Activated CD4-positive, alpha-beta T cell treated with anti-CD3 and anti-CD28 coated beads, Interleukin-2, amount 50 U/mL, for 48 hours (primary cell): ENCODE measurements at places on chromosomes 11 and 22.

DNA sequence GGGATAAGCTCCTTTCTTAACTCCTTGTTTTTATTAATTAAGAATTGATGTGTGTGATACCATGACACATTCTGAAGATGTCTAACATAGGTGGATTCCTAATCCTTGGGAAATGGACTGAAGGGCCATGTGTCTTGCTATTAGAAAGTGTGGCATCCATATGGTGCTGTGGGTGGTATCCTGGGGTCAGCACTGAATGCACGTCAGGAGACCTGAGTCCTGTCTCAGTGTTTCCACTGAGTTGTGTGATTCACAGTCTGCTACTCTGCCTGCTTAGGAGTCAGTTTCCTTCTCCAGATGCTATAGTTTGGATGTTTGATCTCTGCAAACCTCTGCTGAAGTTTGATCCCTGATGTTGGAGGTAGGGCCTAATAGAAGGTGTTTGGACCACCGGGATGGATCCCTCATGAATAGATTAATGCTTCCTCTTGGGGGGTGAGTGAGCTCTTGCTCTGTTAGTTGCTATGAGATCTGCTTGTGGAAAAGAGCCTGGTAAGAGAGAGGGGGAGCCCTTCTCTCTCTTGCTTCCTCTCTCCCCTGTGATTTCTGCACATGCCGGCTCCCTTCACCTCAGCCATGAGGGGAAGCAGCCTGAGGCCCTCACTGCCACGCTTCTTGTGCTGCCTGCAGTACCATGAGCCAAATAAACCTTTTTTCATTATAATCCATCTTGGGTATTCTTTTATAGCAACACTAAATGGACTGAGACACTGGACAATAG lies 666.5 kb downstream of the NTM start:
- no peak for DNase-seq

- no peak for DNase-seq
Measured at GRCh38 chr22:44535362-44536095, 37.5 kb upstream of the RTL6 start.

GRCh38 chr11:62108017-62108750 lies 15.6 kb upstream of the INCENP start:
- peak; percentile 20 for DNase-seq

DNA sequence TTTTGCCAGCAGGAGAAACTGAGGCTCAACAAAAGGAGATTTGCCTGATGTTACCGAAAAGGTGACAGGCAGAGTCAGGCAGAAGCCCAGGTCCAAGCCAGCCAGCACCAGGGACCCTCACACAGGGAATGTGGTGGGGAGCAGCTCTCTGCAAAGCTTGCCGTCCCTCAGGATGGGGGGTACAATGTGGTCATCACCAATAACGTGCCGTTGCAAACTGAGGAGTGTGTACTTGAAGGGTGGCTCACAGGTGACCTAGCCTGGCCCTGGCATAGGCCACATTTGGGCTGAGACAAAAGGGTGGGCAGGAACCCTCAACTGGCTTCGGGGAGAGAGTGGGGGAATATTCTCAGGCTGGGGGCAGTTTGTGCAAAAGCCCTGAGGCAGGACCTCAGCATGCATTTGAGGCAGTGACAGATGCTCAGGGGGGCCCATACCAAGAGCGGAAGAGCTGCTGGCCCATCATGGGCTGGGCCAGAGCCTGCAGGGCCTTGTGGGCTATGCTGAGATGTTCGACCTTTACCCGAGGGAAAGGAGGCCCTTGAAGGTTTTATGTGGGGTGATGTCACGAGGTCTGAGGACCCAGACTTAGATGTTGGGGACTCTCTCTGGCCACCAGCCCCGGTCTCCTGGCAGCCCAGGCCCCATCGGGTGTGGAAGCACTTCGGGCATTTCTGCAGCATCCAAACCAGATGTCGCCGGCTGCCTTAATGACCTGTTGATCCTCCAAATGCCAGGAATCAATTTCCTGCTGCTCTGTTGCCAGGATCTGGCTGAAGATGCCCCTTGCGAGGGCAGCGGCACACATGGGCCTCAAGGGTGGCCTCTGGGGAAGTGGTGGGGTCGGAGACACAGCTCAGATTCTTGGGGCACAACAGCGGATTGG lies 57.4 kb upstream of the SHISAL1 start:
- no peak for DNase-seq

GRCh38 chr11:40161854-40162410 lies 1297.5 kb downstream of the LRRC4C start:
- no peak for DNase-seq

- no peak for DNase-seq
Measured at GRCh38 chr11:69563306-69563705, 77.7 kb upstream of the CCND1 start.

- DNase-seq: no peak
Measured at GRCh38 chr11:22582151-22582410, 43.5 kb downstream of the FANCF start.

- no peak for DNase-seq
Measured at GRCh38 chr22:29352778-29353177, 35.6 kb downstream of the AP1B1 start.

DNA sequence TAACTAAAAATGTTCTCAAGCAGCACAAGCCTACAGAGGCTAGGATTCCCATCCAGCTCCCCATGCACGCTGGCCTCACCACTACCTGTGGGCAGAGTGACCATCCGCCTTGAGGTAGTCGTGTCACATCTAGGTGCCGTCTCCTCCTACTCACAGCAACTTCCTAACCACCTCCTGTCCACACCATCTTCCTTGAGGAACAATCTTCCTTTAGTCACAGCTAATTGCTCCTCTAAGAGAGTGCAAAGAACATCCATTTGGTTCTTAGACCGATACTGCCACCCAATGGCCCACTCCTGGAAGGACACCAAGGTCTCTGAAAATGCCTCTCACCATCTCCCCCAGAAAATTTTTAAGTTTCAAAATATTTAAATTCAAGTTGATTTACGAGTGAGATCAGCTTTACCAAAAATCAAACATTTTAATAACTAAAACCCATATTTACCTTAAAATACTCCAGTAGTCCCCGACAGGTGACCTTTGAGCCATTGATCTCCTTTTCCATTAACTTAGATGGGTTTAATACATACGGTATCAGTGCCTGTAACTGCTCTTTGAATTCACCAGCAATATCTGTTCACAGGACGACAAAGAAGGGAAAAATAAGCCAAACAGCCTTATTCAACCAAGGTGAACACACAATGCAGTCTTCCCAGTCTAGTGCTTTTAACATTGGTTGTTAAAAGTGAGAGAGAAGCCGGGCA lies 21.7 kb upstream of the PLAAT3 start:
- peak; percentile 66 for DNase-seq

- no peak for DNase-seq
Measured at GRCh38 chr22:42208362-42208761, 62.1 kb downstream of the TCF20 start.

- no peak for DNase-seq
Measured at GRCh38 chr22:25838960-25839741, 97.2 kb downstream of the MYO18B start.

- no peak for DNase-seq
Measured at GRCh38 chr11:12865863-12866595, 143.1 kb upstream of the RASSF10 start.

DNA sequence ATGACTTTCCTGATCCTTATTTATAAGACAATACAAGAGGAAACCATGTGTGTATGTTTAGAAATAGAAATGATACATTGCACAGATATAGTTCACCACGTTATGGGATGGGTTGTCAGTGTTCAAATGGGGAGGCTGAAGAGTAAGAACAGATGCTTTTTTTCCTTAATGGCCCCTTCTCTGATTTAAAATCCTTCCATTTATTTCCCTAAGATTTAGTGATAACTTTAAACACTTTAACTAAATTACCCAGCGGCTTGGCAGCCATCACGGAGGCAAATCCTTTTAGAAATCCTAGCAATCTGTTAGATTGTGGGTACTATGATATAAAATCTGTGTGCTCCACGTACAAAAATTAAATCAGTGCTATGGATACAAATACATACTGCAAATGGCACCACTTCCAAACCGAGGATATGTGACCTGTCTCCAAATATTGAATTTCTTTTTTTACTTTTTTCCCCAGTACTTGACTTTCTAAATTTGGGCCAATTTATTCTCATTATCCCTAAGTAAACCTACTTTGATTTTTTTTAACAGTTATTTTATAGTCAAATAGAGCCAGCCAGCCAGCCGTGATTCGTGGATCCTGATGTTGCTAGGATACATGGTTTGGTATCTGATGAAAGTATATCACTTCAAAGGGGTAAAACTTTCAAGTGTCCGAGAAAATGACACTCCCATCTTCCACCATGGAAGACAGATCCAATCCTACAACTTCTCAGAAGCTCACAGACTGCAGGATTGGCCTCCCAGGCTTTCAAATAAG lies 46.1 kb downstream of the BDNF start:
- no peak for DNase-seq

- DNase-seq: no peak
Measured at GRCh38 chr22:30265131-30265720, 1.4 kb downstream of the OSM start.

DNA sequence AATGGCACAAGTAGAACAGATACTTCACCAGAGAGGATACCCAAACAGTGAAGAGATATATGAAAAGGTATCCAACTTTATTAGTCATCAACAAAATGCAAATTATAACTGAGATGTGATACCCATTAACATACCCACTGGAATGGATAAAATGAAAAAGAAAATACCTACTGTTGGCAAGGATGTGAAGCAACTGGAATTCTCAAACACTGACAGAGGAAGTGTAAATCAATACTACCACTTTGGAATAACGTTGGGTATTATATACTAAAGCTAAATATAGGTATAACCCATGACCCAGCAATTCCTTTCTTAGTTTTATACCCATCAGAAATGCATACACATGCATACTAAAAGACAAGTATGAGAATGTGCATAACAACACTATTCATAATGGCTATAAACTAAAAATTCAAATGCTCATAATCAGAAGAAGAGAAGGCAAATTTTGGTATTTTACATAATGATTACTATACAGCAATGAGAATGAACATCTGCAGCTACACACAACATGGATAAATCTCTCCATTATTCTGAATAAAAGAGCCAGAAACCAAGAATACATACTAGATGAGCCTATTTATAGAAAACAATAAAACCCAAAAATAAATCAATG lies 80.6 kb downstream of the RPL27A start:
- DNase-seq: no peak

DNA sequence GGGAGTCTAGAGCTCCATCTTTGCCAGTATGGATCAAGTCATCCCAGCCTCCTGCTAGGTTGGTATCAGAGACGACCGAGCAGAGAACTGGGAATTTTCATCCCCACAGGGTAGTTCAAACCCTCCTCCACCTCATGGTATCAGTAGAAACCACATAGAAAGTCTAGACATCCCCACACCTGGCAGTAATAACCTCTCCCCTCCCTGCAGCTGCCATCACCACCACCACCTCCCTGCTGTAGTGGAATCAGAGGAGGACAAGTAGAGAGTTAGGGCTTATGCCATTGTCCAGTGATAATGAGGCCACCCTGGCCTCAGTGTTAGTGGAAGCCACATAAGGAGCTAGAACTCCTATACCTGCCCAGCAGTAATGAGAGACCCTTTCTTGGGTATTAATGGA lies 34.3 kb downstream of the BTG4 start:
- DNase-seq: no peak

DNA sequence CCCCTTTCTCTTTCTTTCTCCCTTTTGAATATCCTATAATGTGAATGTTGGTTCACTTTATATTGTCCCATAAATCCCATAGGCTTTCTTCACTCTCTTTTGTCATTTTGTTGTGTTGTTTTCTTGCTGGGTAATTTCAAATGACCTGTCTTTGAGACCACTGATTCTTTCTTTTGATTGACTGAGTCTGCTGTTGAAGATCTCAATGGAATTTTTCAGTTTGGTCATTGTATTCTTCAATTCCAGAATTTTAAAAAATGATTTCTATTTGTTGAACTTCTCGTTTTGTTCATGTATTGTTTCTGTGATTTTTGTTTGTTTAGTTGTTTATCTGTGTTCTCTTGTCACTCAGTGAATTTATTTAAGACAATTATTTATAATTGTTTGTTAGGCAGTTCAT lies 17.5 kb upstream of the FZD4 start:
- DNase-seq: no peak

DNA sequence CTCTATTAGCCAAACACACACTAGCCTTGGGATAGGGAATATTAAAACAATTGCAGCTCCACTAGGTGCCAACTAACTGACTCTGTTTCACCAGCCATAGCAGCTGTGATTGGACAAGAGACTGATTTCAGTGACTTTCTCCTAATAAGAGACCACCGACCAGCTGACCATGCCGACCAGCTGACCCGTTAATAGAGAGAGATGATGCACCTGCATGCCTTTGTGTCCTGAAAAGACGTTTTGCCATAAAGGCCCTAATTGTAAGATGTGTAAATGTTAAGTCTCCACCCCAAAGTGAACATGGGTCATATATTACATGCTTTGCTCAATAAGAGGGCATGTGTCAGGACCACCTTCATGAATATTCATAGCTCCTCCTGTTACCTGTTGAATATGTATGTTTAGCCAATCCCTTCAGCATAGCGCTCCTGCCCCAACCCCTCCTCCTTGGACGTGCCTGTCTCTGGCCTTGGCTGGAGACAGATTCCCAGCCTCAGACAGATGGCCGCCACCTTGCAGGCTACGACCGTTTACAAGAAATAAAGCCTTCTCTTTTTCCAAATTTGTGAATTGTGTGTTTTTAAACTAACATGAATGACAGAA lies 1.3 kb upstream of the NADSYN1 start:
- peak; percentile 6 for DNase-seq

DNA sequence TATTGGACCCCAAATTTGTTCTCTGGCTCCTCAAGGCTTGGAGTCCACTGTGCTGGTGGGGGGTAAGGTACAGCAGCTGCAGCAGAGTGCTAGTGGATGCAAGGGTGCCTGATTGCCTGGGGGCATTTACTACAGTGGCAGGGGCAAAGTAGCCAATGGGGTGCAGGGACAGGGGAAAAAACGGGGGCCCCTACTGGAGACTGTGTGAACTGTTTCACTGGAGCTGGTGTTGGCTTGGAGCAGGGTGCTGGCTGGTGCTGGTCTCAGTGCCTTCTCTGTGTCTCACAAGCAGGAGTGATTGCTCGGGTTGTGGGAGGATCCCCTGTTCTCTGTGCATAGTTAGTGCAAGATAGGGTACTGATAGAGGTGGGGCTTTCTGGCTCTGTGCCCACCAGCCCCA lies 935.9 kb downstream of the JRKL start:
- no peak for DNase-seq

DNA sequence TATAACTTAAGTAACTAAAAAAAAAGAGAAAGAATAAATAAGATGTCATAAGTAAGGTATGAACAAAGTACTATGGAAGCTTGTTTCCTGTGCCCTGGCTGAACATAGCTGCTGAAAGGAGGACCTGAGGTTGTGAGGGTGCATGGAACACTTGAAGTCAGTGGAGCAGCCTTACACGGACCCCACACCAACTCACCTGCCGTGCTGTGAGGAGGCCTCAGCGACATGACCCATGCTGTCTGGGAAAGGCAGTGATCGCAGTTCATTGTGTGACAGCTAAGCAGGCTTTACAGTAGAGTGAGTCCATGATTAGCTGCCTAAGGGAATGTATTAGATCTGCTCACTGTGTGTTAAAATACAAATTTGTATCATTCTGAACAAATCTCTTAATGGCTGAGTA lies 17.6 kb downstream of the RASSF10 start:
- DNase-seq: no peak

- DNase-seq: no peak
Measured at GRCh38 chr11:114762408-114762807, 84.1 kb downstream of the NXPE2 start.
